Adrenal gland (tissue), 19 donors: ENCODE measurements at places on chromosomes 13 and 19. TPM values are rescaled to one million over a fixed set of nuclear protein-coding genes. Genes with fewer than 3 reads are reported as not detected.

DDX39A gene
- total RNA-seq: 39.2 TPM

TEX101 gene
- not detected for total RNA-seq

WDR88 gene
- total RNA-seq: not detected

VSTM1 gene
- not detected for total RNA-seq

N4BP2L2 gene
- total RNA-seq: 90.8 TPM

HCN2 gene
- total RNA-seq: 8.0 TPM

AP1M2 gene
- not detected for total RNA-seq

NXNL1 gene
- not detected for total RNA-seq

CRB3 gene
- total RNA-seq: not detected

FBN3 gene
- not detected for total RNA-seq

SELENOV gene
- total RNA-seq: not detected

APOC4 gene
- 1.3 TPM for total RNA-seq
